ENCODE measurements at places on chromosomes 1 and 21.
A peak's percentile ranks its signal among the peaks of the same experiment; 100 is the strongest.

DNA sequence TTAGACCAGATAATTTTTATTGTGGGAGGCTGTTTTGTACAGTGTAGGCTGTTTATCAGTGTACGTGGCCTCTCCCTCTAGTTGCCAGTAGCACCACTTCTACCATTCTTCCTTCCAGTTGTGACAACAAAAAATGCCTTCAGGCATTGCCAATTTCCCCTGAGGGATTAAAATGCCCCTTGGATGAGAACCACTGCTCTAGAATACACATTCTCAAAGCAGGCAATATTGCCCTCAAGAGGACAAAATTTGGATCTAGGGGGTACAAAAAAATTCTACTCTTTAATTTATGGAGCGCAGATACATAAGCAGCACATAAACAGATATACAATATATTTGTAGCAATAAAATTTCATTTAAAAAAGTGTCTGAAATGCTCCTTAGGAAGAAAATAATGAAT lies 674.6 kb downstream of the PTPRC start:
- no peak for ATAC-seq

- no peak for ATAC-seq
Observed at GRCh38 chr1:58568271-58568860, 8.7 kb downstream of the TACSTD2 start.

GRCh38 chr1:1373815-1374588 lies 1.0 kb downstream of the AURKAIP1 start:
- ATAC-seq, result no peak

GRCh38 chr1:13826009-13826408 lies 126.0 kb downstream of the PRDM2 start:
- no peak for ATAC-seq

DNA sequence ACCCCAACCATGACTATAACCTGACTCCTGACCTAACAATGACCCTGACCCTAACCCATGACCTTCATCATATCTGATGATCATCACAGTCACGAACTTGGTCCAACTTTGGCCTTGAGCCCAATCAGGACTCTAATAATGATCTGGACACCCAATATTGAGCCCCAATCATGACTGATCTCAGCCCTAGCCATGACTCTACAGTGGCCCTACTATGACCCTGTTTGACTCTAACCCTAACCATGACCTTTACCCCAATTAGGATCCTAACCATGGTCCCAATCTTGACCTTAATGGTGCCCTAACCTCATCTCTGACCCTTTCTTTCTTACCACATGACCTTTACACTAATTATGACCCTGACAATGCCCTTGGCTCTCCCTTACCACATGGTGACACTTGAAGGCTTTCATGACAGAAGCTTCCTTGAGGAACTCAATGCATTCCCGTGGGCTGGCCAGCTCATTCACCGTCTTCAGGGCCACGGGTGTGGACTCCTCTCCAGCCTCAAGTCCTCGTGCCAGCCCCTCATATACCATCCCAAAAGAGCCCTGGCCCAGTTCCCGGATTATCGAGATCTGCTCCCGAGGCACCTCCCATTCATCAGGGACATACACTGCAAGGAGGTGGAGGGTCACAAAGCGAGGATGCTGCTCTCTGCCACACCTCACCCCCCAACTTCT lies 16.2 kb downstream of the INSRR start:
- ATAC-seq, result no peak

- ATAC-seq, result no peak
Observed at GRCh38 chr1:200886594-200886993, 8.1 kb upstream of the INAVA start.

DNA sequence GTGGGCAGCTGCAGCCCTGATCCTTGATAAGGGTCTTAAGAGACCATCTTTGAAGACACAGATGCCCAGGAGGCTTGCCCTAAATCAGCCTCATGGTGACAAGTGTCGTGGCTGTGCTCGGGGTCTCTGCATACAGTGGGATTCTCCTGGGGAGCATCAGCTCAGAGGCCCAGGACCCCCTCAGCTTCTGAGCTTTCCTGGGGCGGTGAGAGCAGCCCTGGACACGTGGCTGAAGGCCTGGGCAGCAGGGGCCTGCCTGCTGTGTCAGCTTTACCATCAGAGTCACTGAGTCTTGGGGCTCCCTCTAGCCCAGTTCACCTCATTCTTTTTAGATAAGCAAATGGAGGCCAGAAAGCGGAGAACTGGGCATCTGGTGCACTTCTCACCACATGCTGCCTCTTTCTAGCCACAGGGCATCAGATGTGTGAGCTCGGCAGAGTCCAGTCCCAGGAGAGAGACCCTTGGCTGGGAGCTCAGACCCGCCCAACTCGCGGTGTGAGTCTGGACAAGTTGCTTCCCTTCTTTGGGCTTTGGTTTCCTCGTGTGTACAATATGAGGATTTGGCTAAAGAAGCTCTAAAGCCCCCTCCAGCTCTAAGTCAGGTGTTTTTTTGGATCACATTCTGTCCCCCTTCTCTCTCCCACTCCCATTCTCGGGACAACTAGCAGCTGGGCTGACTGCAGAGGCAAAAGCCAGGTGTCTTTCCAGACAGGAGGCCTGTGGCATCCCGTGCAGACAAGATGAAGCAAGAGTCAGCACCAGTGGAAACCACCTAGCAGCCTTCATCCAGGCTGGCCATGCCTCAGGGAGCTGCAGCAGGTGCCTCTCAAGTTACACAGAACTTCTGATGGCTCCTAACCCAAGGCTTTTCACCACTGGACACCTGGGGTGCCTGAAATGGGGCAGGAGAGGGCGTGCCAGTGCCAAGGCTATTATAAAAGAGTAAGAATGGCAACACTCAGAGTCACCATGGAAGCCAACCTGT lies 119.1 kb downstream of the KCNN3 start:
- no peak for ATAC-seq

- peak; percentile 73 for ATAC-seq
Observed at GRCh38 chr1:239987103-239987745, 104.5 kb upstream of the FMN2 start.

GRCh38 chr21:45709173-45709572 lies 65.6 kb downstream of the PCBP3 start:
- no peak for ATAC-seq

- no peak for ATAC-seq
Observed at GRCh38 chr21:15236111-15236510, 171.3 kb upstream of the NRIP1 start.

- no peak for ATAC-seq
Observed at GRCh38 chr1:183159960-183160359, 26.1 kb upstream of the LAMC2 start.

DNA sequence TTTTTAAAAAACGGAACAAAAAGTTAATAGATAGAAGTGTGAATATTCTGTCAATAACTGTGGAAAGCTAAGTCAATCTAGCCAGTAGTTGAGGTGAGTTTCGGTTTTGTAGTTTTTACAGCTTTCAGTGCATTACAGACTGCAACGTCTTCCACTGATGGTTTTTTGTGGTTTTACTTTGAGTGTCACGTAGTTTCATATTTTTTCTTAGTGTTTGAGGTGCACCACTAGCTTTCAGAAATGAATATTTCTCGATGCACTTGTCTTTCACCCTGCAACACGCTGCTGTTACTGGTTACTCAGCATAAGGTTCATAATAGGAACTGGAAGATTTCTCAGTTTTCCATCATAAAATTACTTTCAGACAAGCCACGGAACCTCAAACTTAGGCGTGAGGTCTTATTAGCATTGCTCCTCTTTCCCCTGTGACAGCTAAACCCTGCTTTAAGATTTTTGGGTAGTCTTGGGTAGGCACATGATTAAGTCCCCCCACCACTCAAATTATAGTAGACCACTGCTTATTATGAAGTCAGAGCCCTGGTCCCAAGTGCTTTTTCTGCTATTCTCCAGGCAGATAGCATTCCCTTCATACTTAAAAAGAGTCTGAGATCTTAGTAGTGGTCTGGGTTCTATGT lies 1412.7 kb downstream of the KCNT2 start:
- peak; percentile 78 for ATAC-seq

DNA sequence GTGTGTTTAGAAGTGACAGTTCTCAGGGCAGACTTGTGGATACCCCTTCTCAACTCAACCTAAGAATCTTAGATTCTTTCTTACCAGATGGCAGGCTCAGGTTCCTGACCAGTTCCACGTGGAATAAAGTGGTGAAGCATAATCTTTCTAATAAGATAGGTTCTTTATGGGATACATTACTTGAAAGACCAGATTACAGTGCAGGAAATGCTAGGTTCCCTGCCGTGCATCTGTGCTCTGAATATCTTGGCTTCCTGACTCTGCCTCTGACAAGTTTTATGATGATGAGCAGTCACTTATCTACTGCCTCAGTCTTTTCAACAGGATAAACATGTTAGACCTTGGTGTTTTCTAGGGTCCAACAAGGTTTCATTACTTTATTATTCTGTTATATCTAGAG lies 207.9 kb upstream of the CACYBP start:
- peak; percentile 11 for ATAC-seq

DNA sequence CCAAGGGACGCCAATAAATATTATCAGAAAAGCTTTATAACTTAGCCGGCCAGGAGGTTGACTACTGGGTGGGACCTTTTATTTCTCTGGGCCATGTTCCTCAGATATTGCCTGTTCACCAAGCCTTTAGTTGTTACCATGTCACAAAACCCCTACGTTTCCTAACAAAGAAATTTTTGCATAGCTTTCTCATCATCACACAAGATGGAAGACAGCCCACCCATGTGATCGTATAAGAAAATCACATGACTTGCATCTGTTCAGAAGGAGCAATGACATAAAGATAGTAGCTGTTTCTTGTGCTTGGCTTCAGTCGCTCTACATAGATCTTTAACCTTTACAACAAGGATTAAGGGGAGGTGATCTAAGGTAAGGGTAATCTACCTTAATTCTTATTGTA lies 88.9 kb upstream of the NGF start:
- no peak for ATAC-seq

GRCh38 chr1:68210027-68210426 lies 22.3 kb downstream of the WLS start:
- ATAC-seq, result no peak
